ENCODE measurements at places on chromosomes 6 and 20. TPM values are rescaled to one million over a fixed set of nuclear protein-coding genes. Genes with fewer than 3 reads are reported as not detected.

Gene NKX2-4
- total RNA-seq, result not detected

Gene BPIFB2
- not detected for total RNA-seq

Gene PMEPA1
- 1.6 TPM for total RNA-seq

Gene ADGRF5
- not detected for total RNA-seq

Gene GRIK2
- 0.13 TPM for total RNA-seq

Gene CLVS2
- not detected for total RNA-seq

Gene EFCAB8
- 0.19 TPM for total RNA-seq

Gene TPBG
- 0.43 TPM for total RNA-seq

Gene CEP57L1
- 20.9 TPM for total RNA-seq

Gene PI16
- 2.1 TPM for total RNA-seq

Gene CDH22
- not detected for total RNA-seq

Gene GSTA5
- total RNA-seq, result not detected

Gene RNASET2
- 94.2 TPM for total RNA-seq

Gene MRPS18A
- 46.7 TPM for total RNA-seq

Gene RAB22A
- 12.8 TPM for total RNA-seq

Gene MEP1A
- not detected for total RNA-seq

Gene EYS
- not detected for total RNA-seq

Gene FITM2
- total RNA-seq, result 2.2 TPM

Gene SYNDIG1
- not detected for total RNA-seq

Gene WFDC12
- total RNA-seq, result not detected

Gene ATRN
- 8.5 TPM for total RNA-seq

Gene DIDO1
- total RNA-seq, result 51.4 TPM

Gene FAXC
- 0.65 TPM for total RNA-seq

Gene PRL
- not detected for total RNA-seq

Gene TNXB
- 7.2 TPM for total RNA-seq

Gene RARS2
- 25.7 TPM for total RNA-seq

Gene CST1
- not detected for total RNA-seq

Gene KCNK15
- 0.09 TPM for total RNA-seq

Gene FOXC1
- total RNA-seq, result not detected

Gene ISM1
- 0.34 TPM for total RNA-seq

Gene OR12D3
- not detected for total RNA-seq
